CD4-positive, alpha-beta T cell treated with Interleukin-6 for 4 hours (primary cell): ENCODE measurements at places on chromosomes 7 and 10.

DNA sequence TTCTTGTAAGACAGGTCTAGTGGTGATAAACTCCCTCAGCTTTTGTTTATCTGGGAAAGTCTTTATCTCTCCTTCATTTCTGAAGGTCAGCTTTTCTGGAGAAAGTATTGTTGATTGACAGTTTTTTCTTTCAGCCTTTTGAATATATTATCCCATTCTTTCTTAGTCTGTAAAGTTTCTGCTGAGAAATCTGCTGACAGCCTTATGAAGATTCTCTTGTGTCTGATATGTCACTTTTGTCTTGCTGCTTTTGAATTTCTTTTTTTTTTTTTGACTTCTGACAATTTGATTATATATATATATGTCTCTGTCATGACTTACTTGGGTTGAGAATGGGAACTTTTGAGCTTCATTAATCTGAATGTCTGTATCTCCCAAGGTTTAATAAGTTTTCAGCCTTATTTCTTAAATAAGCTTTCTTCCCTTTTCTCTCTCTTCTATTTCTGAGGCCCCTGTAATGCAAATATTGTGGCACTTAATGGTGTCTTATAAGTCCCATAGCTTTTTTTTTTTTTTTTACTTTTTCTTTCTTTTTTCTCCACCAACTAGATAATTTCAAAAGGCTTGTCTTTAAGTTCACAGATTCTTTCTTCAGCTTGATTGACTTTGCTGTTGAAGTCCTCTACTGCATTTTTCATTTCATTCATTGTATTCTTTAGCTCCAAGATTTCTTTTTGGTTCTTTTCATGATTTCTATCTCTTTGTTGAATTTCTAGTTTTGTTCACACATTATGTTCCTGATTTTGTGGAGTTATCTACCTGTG lies 81.4 kb upstream of the IL6 start:
- DNase-seq = no peak

DNA sequence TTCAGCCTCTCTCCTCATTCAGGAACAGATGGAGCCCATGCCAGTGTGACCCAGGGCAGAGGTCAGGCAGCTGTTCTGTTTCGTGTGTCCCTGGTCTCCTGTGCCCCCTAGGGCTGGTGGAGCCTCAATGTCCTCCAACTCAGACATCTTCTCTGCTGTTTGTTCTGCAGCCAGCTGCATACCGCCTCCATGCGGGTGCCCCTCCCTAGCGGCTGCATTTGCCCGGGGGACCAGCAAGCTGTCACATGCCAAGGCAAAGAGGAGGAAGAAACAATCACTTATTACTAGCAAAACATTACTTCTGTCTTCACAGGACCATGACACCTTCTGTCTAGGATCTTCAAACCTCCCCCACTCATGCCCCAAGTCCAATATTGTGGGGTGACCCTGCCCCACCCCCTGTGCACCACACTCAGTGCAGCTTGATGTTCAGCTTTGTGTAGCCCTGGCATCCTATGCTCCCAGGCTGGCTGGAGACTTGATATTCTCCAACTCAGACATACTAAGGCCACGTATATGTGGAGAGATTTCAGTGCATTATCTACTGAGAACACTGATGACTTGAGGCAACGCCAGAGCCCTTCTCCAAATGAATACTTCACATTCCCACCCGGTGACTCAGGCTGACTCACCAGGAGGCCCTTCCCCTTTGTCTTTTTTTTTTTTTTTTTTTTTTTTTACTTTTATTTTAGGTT lies 188.9 kb downstream of the SKIDA1 start:
- no peak for DNase-seq

DNA sequence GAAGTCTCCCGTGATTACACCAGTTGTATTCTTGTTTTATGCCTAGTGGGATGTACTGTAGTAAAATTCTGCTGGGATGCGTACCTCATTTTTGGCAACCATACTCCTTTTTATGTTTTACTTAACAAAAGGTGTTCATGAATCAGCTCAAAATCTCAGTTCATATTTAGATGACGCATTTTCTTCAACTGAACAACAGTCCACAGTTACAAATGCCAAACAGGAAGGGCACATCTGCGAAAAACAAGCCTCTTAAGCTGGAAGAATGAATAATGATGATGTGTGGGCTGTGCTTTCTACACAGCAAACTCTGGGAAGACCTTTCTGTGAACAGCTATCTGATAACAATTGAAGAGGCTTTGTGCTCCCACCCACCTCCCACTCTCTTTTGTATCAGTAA lies 68.4 kb upstream of the NRBF2 start:
- no peak for DNase-seq

DNA sequence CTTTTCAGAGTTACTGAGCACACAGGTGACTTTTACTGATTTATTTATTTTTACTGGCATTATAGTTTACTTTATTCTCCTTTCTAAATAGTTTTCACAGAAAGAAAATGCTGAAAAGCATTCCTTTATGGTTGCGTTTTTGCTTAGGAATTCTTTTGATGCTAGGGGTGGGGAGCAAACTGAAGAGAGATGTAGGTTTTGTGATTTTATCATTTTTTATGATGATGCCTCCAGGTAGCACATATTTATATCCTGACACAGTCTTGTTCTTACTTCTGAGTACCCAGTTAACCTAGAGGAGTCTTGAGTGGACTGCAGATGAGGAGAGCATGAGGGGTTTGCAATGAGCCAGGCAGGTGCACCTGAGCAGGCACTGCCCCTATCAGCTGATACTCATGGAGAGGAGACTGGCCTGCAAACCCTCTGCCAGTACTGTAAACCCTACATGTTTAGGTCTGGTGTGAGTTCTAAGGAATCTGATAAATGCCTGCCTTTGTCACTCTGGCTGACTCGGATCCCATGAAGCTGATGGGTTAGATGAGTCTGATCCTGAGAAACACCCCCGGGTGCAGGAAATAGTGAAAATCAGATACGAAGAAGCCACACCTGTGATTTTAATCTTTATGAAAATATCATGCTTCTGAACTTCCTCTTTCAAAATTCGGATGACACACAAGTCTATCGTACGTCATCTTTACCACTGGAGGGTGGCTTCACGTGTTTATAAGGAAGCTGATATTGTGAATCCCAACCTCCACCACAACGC lies 302.9 kb downstream of the WDR37 start:
- DNase-seq = no peak

DNA sequence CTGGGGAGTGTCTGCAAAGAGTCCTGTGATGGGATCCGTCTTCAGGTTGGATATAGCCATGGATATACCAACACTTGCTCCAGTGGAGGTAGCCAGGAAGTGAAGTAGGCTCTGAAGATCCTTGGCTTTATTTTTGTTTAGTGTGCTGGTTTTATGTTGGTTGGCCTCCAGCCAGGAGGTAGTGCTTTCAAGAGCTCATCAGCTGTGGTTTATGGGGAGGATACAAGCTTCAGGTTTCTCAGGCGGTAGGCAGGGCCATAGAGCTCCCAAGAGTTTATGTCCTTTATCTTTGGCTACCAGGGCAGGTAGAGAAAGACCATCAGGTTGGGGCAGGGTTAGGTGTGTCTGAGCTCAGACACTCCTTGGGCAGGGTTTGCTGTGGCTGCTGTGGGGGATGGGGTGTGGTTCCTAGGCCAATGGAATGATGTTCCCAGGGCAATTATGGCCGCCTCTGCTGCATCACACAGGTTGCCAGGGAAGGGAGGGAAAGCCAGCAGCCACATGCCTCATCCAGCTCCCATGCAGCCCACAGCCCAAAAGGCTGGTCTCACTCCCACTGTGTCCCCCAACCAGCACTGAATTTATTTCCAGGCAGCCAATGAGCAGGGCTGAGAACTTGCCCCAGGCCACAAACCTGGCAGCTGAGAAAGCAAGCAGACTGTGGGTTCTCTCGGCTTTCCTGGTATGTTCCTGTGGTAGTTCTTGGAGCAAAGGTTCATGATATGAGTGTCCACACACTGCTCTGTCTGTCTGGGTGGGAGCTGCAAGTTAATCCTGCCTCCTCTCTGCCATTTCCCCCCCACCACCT lies 67.0 kb upstream of the PRLHR start:
- peak; percentile 67 for DNase-seq

- DNase-seq = no peak
These were observed 9.5 kb downstream of the TACC2 start for GRCh38 chr10:121998462-121998861.

DNA sequence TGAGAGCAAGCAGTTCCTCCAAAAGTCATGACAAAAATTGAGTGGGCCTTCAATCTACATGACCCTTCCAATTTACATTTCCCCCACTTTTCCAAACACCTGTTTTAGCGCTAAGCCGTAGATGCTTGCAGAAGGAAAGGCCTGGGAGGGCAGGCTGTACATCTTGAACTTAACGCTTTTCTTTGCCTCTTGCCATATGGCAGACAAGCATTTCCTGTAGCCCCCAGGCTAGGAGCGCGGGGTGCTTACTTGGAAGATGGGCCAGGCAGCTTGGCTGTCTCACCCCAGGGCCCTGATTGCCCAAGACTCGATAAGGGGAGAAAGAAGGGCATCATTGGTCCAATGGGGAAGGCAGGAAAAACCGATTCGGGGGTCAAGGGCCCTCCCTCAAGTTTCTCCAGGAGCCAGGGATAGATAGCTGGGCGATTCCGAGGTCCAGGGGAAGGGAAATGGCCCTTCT lies 1.8 kb downstream of the HOXA10 start:
- peak; percentile 1 for DNase-seq

DNA sequence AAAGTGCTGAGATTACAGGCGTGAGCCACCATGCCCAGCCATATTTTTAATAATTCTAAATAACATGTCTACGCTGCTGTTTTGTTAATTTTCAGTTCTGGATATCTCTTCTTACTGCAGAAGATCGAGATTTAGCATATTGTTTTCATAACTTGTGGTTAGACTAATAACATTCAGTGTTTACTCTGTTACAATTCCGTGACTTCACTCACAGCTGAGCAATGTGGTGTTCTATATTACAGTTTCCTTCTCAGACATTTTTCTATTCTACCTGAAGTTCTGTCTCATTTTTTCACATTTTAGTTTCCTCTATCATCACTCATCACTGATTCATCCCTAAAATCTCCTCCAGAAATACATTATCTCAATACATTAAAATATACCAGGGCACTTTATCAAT lies 10.9 kb downstream of the RNF32 start:
- DNase-seq = no peak
